ENCODE measurements at places on chromosomes 7 and 10.

- DNase-seq = no peak
Measured at GRCh38 chr10:132504501-132505272, 32.9 kb upstream of the INPP5A start.

DNA sequence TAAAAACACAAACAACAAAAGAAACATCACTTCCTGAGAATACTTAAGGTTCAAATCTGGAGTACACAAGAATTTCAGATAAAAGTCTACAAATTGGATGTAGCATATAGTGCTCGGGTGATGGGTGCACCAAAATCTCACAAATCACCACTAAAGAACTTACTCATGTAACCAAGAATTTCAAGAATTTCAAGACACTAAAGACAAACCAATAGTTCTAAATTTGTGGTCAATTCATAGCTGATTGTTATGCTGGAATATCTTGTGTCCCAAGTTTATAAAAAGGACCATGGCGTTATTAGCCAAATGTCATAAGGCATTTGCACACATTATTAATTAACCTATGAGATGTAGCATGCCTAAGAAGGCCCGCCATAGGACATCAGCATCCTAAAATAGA lies 1204.1 kb upstream of the AUTS2 start:
- no peak for DNase-seq

- no peak for DNase-seq
Measured at GRCh38 chr10:6009150-6009549, 31.8 kb upstream of the IL15RA start.

GRCh38 chr7:2165610-2166594 lies 66.8 kb downstream of the MAD1L1 start:
- no peak for DNase-seq

GRCh38 chr7:100126239-100126930 lies 382 bp upstream of the MBLAC1 start:
- DNase-seq = no peak
